ENCODE measurements at places on chromosomes 3 and 15.
A peak's percentile ranks its signal among the peaks of the same experiment; 100 is the strongest.

- DNase-seq, result no peak
Observed at GRCh38 chr3:79639855-79640254, 127.9 kb downstream of the ROBO1 start.

DNA sequence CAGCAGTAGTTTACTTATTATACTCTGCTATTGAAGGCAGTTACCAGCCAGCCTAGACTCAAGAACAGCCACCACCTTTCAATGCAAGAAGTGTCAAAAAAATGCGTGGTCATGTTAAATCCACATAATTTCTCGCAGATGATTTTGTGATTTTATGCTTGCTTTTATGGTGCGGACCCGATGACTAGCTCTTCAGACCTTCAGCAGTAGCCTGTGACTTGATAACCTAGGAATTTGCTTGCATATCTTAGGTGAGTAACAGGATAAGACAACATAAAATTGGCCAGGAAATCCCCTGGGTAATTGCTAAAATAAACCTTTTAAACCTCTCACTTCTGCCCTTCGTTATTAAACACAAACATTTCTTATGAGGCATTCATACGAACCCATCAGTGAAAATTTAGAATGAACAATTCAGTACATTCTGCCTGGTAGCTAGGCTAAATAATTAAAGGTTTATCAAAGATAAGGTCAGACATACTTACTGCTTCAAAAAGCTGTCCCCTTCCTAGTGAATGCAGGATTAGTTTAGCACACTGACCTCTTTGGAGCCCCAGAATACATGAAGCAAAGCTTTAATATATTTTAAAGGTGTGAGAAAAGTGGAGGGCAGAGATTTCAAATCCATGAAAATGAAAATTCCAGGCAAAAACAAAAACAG lies 798.8 kb downstream of the OTOL1 start:
- peak; percentile 91 for DNase-seq

DNA sequence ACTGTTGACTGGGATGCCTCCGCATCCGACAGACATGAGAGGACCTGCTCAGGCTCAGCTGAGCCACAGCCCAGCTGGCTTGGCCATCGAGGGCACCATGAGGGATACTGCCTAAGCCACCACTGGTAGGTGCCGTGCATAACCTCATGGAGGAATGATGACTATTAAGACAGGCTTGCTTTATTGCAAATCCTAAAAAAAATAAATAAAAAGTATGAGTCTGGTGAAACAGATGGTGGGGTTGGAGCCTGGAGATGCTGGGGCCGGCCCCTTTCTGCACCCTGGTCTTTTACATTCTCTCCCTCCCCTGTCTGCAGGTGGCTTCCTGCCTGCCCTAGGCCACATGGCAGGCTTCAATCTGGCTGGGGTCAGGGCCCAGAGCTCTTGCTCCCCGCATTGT lies 24.0 kb upstream of the RAD18 start:
- no peak for DNase-seq

DNA sequence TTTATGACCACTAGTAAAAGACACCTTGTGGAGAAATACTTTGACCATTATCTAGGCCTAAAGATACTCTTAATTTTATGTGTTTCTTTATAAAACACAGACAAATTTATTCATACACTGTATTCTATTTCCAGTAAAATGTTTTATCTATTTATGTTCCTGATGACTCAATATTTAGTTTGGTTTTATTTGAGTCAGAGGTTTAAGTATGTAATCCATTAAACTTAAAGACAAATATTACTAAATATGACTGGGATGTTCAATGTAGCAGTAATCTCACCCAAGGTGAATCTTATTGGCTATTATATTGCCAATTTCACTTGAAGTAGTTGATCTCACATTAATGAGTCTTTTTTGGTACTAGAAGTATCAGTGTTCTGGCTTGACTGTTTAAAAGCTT lies 799.7 kb downstream of the CADM2 start:
- DNase-seq, result no peak

Data from fibroblast of skin of left biceps (primary cell).